ENCODE measurements at places on chromosomes 13 and 19. TPM values are rescaled to one million over a fixed set of nuclear protein-coding genes. Genes with fewer than 3 reads are reported as not detected.

GRCh38 chr19:11233073-11233472 lies 6.3 kb upstream of the ANGPTL8 start:
- no peak for DNase-seq

The WDR88 gene
- polyA plus RNA-seq = not detected

The TEAD2 gene
- polyA plus RNA-seq = 23.8 TPM

DNA sequence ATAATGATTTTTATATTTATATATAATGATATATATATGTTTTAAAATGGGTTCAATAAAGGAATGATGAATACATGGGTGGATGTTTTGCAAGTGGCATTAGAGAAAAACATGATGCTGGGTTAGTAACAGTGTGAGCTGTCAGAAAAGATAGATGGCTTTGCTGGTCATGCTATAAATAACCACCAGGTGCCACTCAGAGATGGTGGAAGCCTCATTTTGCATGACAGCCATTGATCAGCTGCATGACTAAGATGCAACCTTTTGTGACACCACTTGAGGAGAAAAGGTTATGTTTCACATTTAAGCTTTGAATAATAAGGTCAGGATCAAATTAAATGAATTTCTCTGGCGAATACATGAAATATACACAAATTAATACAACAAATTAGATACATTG lies 737.7 kb downstream of the PCDH9 start:
- DNase-seq = no peak

- peak; percentile 40 for DNase-seq
Observed at GRCh38 chr19:17475541-17476115, 5.3 kb downstream of the SLC27A1 start.

- no peak for DNase-seq
Observed at GRCh38 chr13:113148407-113148806, 10.0 kb upstream of the PROZ start.

GRCh38 chr19:22427547-22427946 lies 5.4 kb upstream of the ZNF98 start:
- DNase-seq = no peak

GRCh38 chr19:50512999-50513745 lies 541 bp downstream of the ASPDH start:
- no peak for DNase-seq

The TRMT1 gene
- polyA plus RNA-seq = 44.8 TPM

The CD33 gene
- polyA plus RNA-seq = not detected

GRCh38 chr13:69999875-70000274 lies 107.8 kb upstream of the ATXN8OS start:
- no peak for DNase-seq

GRCh38 chr13:52447354-52447753 lies 3.1 kb downstream of the VPS36 start:
- no peak for DNase-seq

DNA sequence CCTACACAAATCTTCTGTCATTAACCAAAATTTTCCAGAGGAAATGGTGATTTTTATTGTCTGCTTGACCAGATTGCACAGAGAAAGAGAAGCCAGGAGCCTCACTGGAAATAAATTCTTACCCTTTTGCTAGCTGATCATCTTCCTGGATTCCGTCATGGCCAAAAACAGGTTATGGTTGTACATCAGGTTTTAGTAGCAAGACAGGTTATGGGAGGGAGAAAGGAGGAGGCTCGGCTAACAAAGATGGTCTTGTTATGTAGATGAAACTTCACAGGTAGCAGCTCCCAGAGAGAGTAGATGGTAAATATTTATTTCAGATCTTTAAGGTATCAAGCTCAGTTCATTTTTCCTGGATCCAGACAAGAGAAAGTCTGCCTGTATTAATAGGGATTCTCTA lies 19.7 kb upstream of the CEACAM3 start:
- DNase-seq = no peak

The CYP4F22 gene
- polyA plus RNA-seq = 0.02 TPM

- DNase-seq = no peak
Observed at GRCh38 chr19:47485210-47485609, 1.2 kb upstream of the KPTN start.

DNA sequence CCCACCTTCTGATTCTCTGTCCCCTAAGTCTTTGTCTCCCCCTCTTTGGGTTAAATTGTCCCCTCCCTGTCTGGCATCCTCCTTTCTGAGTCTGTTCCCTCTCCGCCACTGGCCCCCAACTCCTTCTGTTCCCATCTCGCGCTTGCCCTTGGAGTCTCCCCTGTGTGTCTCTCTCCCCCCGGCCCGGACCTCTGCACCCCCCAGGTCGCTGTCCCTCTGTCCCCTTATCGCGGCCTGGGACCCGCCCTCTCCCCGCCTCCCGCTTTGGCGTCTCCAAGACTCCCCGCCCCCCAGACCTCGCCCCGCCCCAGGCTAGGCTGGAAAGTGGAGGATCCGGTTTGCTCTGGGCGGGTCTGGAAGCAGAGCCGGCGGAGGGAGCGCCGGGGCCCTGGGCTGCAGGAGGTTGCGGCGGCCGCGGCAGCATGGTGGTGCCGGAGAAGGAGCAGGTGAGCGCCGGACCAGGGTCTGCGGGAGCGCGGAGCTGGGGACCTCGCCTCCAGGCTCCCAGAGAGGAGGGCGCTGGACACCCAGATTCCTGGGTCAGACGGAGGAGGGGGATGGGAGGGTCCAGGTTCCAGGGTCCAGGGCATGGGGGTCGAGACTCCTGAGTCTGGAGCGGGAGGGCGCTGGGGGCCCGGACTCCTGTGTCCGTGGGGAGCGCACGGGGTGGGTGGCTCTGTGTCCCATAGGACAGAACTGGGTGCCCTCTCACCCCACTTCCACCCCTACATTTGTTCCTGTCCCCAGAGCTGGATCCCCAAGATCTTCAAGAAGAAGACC lies at the start of gene TRPM4:
TRPM4 (plus strand) TSS at position 348 of the 780 bp plus-strand sequence; CDS start at position 423, 75 bp downstream.
- no peak for DNase-seq

The TMEM205 gene
- polyA plus RNA-seq = 98.9 TPM

GRCh38 chr19:18428173-18428786 lies 9.1 kb downstream of the SSBP4 start:
- DNase-seq = no peak

DNA sequence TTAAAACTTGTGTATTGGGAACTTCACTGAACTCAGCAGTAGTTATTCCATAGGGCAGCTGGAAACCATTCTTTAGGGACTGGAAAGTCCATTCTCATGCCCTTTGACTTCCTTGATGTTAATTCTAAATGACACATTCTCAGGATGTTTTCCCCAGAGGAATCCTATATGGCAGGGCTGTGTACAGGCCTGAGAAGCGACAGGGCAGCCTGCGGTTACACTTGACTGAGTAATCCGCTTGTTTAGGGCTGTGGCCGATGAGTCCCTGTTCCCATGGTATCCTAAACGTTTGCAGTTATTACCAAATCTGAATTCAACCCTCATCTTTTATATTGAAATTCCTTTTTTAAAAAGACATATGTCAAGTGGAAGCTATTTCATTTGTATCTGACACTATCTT lies 83.5 kb downstream of the COL4A2 start:
- DNase-seq = peak; percentile 51

DNA sequence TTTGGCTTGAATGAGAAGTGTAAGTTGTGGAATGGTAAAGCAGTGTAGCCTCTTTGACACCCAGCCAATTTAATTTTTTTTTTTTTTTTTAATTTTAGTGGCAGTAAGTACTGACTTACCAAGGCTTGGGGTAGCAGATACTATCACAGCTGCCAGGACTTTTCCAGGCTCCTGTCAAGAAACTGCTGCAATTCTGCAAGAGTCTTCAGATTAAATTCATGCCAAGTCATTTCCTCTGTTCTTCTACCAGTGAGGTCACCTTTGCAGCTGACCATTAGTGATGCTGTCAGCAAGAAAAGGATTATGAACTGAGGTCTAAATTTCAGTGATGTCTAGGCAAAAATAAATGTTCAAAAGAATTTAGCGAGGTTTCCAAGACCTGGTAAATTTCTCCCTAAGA lies 91.2 kb downstream of the GGACT start:
- no peak for DNase-seq

DNA sequence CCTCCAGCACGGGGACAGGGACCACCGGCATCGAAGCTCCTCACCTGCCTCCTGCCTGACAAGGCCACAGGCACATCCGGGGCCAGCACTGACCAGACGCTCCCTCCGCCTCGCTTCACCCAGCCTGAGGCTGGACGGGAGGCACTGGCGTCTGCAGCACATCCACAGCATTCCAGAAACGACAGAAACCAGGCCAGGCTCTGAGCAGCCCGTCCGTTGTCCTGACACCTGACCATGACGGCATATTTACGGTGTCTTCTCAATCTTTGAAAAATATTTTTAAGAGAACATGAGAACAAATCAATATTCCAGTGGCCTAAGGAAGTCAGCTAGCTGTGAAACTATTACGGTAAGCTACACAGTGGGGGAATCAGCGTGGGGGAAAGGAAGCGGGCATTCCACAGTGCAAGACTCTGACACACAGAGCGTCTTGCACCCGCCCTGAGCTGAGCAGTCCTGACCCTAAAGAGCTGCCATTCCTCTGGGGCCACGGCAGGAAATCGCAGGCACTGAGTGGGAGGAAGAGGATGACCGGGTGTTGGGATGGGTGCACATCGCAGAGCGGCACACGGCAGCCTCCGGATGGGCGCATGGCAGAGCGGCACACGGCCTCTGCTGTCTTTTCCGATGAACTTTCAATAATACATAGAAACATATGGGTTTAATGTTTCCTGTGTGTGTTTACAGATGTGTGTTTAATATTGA lies 26.8 kb downstream of the RASA3 start:
- DNase-seq = no peak

DNA sequence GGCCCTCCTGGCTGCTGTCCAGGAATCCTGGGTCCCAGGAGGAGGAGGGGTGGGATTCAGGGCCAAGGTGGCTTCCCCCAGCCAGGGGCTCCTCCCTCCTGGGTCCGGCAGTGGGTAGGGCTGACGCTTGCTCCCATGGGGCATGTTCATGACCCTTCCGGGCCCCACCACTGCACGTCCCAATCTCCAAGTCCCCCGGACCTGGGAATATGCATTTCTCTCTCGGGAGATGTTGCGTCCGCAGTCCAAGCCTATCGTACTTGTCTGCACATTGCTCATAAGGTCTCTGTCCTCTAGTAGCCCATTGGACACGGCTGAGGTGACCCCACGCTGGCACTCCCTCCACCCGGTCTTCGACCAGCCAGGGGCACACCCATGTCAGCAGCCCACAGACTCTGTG lies 192.3 kb downstream of the TEX29 start:
- no peak for DNase-seq
